ENCODE measurements at places on chromosomes 6 and 20. TPM values are rescaled to one million over a fixed set of nuclear protein-coding genes. Genes with fewer than 3 reads are reported as not detected.

DNA sequence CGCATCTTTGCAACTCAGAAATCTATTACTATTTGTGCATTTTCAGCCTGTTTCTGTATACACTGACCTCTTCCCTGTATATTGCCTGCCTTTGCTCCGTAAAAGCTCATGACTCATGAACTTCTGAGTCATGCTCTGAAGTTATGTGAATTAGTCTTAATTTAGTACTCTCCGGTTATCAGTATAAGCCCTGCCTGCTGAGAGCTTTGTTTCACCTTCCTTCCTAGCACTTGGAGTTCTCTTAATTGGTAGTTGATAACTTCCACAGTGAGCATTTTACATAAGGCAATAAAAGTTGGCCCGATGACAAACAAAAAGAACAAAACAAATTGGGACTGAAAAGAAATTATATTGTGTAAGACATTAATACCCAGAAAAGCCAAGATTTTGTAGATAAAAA, 231.4 kb downstream of the GJA1 start:
- DNase-seq = peak; percentile 83

HSPA1L gene
- total RNA-seq = 3.0 TPM

NAA20 gene
- 106 TPM for total RNA-seq

SKIC2 gene
- 29.9 TPM for total RNA-seq

BLCAP gene
- total RNA-seq = 32.0 TPM

GRCh38 chr20:35739294-35740163, 2.5 kb downstream of the RBM39 start:
- no peak for DNase-seq

DNA sequence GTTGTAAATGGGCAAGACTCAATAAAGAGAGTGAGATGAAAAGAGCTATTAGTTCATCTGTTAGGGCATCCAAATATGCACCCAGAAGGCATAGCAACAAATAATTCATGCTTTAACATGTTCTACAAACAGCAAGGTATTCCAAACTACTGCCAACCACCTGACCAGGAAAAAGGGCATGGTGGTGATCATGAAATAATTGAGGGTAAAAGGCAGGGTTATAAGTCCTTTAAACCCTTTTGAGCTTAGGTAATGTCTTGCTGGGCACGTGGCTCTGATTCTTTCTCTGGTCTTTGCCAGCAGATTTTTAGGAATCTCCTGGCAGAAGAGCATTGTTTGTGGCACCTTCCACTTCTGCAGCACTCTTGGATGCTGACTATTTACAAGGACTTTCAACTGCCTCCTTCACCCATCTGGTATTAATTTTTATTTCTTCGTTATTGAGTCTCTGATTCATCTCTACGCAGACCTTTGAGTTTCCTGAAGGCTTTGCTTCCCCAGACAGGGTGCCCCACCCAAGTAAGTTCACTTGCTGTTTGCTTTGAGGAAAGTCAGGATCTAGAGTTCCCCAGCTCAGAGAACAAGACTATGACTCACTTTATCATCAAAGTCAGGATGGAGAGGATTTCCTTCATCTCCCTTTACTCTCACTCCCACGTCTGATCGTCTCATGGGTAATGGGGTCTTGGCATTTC, 83.4 kb upstream of the NEDD9 start:
- DNase-seq = peak; percentile 76

- no peak for DNase-seq
Measured at GRCh38 chr6:64580346-64580745, 944.7 kb downstream of the PHF3 start.

- peak; percentile 97 for DNase-seq
Measured at GRCh38 chr6:149233056-149233715, 84.3 kb upstream of the TAB2 start.

DNA sequence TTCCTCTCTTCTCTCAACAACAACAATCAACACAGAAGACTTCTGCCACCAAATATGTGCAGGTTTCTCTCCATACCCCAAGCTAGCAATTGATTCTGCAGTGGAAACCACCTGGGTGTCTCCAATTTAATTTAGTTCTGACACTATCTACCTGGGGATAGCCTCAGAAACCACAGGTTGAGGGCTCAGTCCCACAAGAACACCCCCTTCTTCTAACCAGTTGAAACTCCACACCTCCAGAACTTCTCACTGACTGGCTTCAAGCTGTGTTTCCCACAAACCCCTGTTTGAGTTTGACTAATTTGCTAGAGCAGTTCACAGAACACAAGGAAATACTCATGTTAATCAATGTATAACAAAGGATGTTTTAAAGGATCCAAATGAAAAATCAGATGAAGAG, 52.5 kb upstream of the SPTLC3 start:
- DNase-seq = no peak

LRRC1 gene
- 11.3 TPM for total RNA-seq

DNA sequence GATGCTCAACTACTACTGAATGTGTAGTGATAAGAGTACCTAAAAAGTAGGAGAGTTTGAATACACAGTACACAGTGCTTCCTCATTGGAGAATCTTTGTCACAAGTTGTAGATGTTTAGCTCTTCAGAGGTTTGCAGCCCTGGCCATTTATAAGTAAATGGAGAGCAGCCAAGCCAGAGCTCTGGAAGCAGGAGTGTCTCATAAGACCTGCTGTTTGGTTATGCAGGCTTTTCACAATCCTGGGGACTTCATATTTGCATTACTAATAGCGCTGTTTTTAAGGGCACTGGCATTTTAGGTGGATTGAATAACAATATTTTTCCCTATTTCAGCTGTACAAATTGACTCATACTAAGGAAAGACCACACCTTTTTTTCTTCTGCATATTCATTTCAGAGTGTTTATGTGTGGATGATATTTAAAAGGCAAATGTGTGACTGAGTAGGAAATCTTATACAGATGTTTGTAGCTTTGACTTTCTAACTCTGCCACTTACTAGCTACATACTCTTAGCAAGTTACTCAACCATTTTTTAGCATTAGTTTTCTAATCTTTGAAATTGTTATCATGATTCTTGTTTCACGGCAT, 730.5 kb upstream of the MAP3K7 start:
- DNase-seq = no peak

GRCh38 chr6:29811377-29811776, 16.2 kb upstream of the HLA-G start:
- DNase-seq = no peak

MAPK13 gene
- 0.46 TPM for total RNA-seq

GRCh38 chr20:39347626-39348025, 385.5 kb downstream of the DHX35 start:
- DNase-seq = no peak

CLVS2 gene
- not detected for total RNA-seq

MTRF1L gene
- 30.2 TPM for total RNA-seq

ASXL1 gene
- total RNA-seq = 49.2 TPM

TMEM244 gene
- total RNA-seq = not detected

DNA sequence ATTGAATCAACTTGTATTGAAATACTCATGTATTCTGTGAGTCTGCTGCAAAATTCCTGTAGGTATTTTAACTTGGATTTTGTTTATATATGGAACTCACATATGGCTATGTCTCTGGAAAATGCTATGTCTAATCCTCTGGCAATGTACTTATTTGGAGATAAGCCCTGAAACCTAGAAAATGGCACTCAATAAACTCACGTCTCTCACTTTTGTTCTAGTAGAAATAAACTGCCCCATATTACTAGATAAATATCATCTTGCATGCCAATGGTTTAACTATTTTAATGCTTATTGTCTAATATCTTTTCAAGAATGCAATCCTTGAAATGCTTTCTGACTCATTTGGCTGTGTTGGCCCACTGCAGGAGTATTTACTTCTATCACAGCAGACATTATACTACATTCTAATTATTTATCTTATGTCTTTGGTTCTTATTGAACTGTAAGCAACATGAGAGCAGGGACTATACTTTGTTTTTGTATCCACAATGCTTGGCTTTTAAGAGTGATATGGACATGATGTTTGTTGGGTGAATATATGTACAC, 292.2 kb upstream of the RSPO3 start:
- DNase-seq = no peak

DNA sequence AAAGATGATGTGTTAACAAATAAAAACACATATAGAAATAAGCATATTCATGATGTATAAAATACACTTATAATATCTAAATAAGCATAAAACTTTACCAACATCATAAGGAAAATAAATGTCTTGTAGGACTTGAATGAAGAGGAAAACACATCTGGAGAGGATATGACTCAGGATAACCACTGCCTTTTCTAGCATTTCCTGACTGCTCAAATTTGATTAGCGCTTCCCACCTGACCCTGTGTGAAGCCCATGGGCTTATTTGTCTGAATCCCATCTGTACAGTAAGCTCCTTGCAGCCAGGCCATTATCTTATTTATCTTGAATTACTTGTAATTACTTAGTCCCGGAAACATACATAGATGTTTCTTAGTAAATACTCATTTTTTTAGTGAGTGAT, 608.6 kb downstream of the COL12A1 start:
- peak; percentile 42 for DNase-seq

GRCh38 chr6:33029328-33030184, 20.2 kb upstream of the HLA-DOA start:
- no peak for DNase-seq

DNA sequence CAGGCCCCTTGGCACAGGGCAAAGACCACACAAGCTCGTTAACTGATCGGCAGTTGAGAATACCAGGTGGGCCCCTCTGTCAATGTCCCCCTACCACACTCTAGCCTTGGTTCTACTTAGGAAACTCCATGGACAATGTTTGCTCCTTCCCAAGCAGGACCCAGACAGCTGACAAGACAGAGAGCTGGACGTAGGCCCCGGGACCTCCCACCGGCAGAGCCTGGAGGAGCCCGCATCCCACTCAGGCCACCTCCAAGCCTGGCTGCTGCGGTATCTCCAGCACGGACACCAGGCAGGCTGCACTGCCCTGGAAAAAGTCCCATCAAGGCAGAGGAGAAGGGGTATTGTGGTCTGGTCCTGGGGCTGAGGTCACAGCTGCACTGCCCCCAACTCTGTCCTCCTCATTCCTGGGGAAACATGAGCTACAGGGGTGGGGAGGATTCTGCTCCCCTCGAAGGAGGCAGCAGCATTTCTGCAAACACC, 6.2 kb upstream of the GRM4 start:
- no peak for DNase-seq

DNA sequence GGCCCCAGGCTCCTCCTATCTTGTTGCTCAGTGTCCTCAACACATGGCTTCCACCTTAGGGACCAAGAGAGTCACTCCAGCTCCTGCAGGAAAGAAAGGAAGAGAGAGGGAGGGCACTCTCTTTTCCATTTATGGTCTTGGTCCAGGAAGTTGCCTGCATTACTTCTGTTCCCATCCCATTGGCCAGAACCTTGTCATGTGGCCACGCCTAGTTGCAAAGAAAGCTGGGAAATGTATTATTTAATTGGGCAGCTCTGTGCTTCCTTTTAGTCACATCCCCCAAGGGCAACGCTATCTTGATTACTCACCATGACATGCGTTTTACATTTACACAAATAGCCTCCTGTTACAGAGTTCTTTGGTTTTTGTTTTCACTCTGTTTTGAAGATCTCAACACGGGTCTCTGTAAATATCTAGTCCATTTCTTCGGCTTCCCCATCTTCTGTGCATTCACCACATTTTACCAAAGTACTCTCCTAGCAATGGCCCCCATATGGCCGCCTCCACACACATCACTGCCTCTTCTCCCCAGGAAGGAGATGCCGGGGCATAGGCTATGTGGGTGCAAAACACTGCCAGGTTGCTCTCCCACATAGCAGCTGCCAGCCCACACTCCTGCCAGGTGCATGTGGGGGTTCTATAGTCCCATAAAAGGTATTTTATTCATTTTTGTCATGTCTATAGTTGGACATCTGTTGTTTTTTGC, 35.7 kb upstream of the ZMYND8 start:
- peak; percentile 99 for DNase-seq

DNA sequence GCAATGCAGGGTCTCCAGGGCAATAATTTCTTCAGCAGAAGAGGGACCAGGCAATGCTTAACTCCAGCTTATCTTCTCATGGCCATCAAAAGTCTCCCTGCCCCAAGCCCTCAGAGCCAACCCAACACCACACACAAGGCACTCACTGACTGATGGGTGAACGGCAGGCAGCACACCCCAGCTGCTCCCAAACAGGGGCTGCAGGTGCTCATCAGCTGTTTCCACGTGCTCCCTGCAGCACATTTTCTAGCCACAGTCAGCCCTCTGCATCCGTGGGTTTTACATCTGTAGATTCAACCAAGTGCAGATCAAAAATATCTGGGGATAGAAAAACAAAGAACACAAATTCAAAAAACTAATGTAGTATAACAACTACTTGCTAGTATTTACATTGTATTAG, 4.0 kb upstream of the GABRR1 start:
- no peak for DNase-seq

SLC29A1 gene
- total RNA-seq = 24.7 TPM

DNA sequence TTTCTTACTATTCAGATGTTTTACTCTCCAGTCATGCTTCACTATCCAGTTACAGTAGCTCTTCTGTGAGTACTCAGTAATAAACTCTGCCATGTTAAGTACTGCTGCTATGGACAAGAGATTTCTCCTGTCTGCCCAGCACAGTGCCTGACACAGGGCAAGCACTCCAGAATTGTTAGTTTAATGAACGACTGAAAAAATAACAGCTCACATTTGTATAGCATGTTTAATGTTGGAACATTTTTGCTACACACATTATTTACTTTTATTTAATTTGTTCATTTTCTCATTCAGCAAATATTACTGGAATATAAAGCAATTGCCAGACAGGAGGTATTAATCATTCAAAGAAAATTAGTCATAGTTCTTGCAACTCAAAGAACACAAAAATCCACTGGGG, 142.6 kb upstream of the HMGN3 start:
- DNase-seq = no peak

- DNase-seq = no peak
Measured at GRCh38 chr6:13355999-13356785, 27.9 kb upstream of the TBC1D7 start.

GRCh38 chr20:36574366-36575135, 1.2 kb downstream of the TGIF2 start:
- no peak for DNase-seq

GRCh38 chr6:163405412-163406309, 8.9 kb upstream of the QKI start:
- DNase-seq = no peak

DNA sequence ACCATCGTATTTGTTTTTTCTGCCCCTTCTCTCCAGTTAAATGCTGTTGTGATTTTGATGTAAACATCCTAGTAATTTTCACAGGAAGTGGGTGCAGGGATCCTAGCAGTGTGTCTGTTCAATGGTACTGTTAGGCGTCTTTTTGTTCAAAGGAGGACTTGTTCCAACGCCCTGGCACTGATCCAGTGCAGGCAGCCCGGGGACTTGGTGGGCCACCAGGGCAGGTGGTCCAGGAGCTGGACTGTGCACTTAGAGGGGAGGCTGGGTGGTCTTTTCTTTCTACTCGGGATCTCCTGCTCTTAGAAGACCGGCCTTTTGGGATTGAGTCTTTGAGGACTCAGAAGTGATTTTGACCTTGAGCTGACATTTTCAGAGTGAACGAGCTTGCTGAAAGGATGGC, 41.1 kb upstream of the NKX2-2 start:
- no peak for DNase-seq

Data from A172 (cell line).